Kidney epithelial cell (primary cell): ENCODE measurements at places on chromosomes 6 and 20.

GRCh38 chr20:20412750-20413149 is 44.8 kb downstream of the INSM1 start:
- DNase-seq = peak; percentile 18

DNA sequence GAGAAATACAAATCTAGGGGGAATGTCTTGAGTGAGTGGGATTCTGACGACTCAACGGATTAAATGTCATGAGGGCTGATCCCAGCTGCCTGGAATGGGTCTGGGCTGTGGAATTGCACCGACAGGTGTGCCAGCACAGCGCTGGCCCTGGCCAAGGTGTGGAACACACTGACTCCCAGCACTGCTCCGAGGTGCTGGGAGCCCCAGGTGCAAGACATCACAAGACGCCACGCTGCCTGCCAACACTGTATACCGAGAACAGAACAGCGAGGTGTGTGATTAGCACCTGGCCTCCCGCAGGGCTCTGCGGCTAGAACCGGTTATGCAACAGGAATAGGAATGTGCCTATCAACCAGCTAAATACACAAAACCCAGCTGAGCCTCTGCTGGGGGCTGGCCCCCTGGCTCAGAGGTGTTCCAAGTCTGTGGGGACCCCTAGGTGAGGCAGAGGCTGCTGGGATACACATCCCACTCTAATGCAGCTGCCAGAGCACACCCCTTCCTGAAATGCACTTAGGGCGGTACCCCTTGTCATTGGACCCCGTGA is 24.8 kb upstream of the APMAP start:
- no peak for DNase-seq

DNA sequence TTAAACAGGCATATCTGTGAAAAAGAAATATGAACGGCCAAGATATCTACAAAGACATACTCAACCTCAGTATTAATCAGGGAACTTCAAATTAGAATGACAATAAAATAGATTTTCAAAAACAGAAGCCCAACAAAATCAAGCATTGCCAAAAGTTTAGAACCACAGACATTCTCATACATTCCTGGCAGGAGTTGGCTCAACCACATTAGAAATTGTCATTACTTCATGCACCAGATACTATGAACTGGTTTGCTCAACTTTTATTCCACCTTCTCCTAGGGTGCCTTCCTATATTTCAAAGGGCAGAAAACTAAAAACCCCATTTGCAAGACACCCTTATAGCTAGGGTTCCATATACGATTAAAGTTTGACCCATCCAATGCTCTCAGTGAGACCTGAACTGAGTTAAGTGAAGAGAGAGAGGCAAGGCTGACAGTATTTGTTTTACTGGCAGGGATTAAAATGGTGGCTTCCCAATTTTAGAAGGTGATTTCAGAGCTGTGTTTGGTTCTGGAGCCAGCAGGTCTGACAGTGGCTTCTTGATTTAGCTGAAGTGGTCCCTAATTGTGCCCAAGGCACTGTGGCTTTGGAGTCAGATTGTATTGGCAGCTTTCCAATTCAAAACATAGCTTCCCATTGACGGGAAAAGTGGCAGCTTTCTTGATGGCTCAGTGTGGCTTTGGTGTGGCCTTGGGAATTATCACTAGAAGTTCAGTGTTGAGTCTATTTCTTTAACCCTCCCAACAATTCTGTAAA is 77.1 kb upstream of the CDYL start:
- DNase-seq = no peak

GRCh38 chr6:13488896-13489237 is 1.5 kb upstream of the GFOD1 start:
- DNase-seq = no peak
